Glomerular endothelial cell (primary cell): ENCODE measurements at places on chromosomes 5 and 9. TPM values are rescaled to one million over a fixed set of nuclear protein-coding genes. Genes with fewer than 3 reads are reported as not detected.

The EIF4E1B gene
- 0.06 TPM in 1 of 2 replicates, not detected in the other for total RNA-seq

The SPATA31E1 gene
- total RNA-seq, result not detected in 2 replicates

The TIFAB gene
- not detected in 2 replicates for total RNA-seq

The PRLR gene
- not detected in 2 replicates for total RNA-seq

The GRAMD2B gene
- 6.7 and 12.3 TPM in 2 replicates for total RNA-seq

The BARHL1 gene
- total RNA-seq, result not detected in 2 replicates

The AK1 gene
- total RNA-seq, result 80.6 and 88.4 TPM in 2 replicates

The FAM120A gene
- 79.5 and 99.2 TPM in 2 replicates for total RNA-seq

The ARHGEF39 gene
- 0.39 and 0.58 TPM in 2 replicates for total RNA-seq

The PDE8B gene
- 0.12 and 0.29 TPM in 2 replicates for total RNA-seq

The CETN3 gene
- 7.3 and 12.2 TPM in 2 replicates for total RNA-seq

The SPAG8 gene
- total RNA-seq, result 0.53 TPM in 1 of 2 replicates, not detected in the other

The PCDHGB4 gene
- 11.1 and 19.5 TPM in 2 replicates for total RNA-seq

GRCh38 chr9:17291766-17292165 lies 156.9 kb downstream of the CNTLN start:
- no peak for DNase-seq

- no peak for DNase-seq
Measured at GRCh38 chr9:89360465-89360864, 42.2 kb downstream of the SECISBP2 start.

DNA sequence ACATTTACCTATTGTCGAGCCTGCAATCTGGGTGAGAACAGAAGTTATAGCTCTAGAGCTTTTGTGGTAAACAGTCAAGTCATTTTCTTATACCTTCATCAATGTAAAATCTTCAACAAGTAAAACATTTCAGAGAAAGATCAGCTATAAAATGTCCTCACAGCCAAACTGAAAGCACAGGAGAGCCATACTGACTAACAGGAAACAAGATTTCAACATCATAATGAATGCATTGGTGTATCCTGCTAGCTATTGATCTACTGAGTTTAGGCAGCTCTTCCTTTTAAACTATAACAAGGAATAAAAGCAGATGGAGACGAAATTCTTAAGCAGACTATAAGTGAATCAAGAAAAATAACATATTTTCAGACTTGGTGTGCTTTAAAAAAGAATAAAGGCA lies 1522.9 kb upstream of the WWC1 start:
- no peak for DNase-seq

DNA sequence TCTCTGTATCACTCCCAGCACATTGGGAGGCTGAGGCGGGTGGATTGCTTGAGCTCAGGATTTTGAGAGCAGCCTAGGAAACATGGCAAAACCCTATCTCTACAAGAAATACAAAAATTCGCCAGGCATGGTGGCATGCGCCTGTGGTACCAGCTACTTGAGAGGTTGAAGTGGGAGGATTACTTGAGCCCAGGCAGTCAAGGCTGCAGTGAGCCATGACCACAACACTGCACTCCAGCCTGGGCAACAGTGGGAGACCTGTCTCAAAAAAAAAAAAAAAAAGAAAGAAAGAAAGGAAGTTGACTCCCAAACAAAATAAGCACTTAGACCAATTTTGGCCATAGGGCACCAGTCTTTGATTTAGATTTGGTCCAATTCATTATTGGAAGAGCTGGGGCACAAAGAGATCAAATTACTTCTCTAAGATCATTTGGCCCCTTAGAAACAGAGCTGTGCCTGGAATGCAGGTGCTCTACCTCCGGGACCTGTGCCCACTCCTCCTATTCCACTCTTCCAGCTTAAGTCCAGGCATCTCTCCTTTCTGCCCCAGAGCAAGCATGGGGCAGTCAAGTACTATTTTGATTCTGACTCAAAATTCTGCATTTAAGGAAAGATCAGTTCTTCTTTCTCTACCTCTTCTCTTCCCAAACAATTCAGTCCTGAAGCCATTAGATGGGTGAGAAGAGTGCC lies 59.0 kb downstream of the ALDH7A1 start:
- no peak for DNase-seq

DNA sequence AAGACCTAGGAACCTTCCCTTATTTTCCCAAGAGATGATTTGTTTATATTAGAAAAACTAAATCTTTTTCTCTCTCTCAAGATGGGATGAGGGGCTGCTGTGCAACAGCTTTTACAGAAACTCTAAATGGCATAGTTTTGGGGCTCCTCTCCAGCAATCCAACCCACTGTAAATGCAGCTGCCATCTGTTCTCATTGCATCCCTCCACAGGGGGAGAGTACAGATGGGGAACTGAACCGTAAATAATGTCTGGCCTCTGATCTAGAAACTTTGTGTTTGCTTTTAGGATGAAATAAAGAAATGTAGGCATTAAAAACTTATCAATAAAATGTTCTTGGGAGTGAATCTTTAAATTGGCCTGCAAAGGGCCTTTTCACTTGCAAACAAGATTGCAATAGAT lies 291.4 kb downstream of the MCTP1 start:
- DNase-seq, result no peak

DNA sequence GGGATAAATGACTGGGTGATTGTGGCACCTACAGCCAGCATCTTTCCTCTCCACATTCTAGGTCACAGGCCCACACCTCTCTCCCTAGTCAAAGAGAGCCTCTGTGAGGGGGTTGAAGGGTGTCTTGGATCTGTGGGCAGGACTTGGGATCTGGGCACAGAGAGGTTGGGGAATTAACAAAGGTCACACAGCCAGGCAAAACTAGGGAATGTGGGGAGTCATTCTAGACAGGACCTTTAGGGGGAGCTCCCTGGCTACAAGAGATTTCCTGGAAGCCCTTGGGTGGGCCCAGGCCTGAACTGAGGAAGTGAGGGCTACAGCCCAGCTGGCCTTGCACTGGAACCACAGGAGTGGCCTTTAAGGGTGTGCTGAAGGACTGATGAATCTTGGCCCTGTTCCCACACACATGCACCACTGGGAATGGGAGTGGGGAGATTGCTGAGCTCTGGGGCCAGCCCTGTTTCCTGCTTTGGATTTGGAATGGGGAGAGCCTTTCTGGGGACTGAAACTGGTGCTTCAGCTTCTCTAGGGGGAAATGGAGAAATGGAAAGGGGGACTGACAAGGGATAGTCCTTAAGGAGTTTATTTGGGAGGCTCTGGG lies 12.4 kb upstream of the CXXC5 start:
- peak; percentile 51 for DNase-seq

GRCh38 chr9:27967210-27967609 lies 393.9 kb upstream of the C9orf72 start:
- DNase-seq, result no peak

DNA sequence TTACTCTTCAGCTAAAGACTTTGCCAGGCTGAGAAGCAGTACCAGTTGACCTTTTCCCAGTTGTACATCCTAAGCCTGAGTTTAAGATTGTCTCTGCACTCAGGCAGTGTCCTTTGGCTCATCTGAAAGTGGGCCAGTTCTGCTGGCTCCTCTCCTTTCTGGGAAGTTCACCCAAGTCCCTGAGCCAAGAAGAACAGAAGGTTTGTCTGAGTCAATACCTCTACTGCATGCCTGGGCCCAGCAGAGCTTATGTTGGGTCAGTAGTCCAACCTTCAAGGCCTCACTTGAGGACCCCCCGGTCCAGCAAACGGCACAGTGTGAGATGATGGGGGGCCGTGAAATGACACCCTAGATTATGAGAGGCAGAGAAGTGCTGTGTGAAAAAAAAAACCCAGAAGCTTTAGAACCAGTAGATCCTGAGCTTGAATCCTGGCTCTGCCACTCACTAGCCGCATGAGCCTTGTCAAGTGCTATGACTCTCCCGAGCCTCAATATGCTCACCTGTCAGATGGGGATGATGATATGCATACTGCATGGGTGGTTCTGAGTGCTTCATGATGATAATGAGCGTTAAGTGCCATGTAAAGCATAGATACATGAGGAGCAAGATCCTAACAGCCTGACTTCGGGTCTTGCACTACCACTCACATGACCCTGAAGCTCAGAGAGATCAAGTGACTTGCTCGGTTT lies 156.0 kb downstream of the MACROH2A1 start:
- DNase-seq, result no peak

DNA sequence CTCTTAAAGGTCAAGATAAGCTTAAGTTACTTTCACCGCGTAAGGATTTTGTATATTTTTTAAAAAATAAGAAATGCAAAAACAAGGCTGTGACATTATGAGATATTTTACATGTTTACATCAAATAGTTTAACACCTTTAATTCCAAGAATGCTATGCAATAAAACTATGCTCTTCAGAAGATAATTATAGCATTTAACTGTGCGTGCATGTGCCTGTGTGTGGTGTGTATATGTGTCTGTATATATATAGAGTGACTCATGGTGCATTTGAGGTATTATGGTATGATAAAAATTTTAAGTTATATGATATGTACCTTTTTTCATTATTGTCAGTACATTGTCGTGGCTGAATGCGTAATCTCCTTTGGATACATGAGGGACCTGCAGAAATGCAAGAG lies 539.3 kb downstream of the PDE4D start:
- no peak for DNase-seq

GRCh38 chr9:116166713-116167112 lies 13.1 kb downstream of the PAPPA start:
- no peak for DNase-seq

- DNase-seq, result no peak
Measured at GRCh38 chr9:32877639-32878217, 94.4 kb downstream of the TMEM215 start.

DNA sequence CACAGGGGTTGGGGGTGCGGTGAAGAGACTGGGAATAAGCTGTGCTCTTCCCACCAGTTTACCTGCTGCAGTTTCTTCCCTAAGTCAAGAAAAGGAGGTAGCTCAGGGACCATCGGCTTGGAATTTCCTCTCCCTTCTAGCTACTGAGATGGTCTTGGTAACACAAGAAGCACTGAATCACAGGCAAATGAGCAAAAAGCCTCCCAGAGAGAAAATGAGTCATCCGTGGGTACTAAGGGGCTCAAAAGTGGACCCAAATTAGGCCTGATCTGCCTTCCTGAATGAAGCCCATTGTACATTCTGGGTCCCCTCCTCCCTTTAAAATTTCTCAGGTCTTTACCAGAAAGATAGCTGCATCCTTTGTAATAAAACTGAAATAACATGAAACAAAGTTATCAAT lies 49.9 kb downstream of the PTPN3 start:
- DNase-seq, result no peak

GRCh38 chr5:113663879-113664541 lies 150.5 kb downstream of the YTHDC2 start:
- no peak for DNase-seq

- DNase-seq, result no peak
Measured at GRCh38 chr5:168603746-168604145, 24.6 kb upstream of the PANK3 start.

- no peak for DNase-seq
Measured at GRCh38 chr5:19067741-19068140, 920.3 kb downstream of the CDH18 start.

DNA sequence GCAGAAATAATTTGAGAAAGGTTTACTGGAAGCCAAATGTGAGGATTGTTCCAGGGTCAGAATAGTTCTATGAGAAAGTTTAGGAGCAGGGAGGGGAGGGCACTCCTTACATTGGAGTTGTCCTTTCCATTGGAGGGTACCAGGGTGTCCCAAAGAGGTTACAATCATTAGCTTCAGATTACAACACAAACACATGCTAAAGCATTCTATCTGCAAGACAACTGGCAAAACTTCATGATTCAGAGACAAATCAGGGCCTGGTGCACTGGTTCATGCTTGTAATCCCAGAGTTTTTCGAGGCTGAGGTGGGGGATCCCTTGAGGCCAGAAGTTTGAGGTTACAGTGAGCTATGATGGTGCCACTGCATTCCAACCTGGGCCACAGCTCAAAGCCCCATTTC lies 51.8 kb downstream of the NSUN2 start:
- DNase-seq, result no peak

DNA sequence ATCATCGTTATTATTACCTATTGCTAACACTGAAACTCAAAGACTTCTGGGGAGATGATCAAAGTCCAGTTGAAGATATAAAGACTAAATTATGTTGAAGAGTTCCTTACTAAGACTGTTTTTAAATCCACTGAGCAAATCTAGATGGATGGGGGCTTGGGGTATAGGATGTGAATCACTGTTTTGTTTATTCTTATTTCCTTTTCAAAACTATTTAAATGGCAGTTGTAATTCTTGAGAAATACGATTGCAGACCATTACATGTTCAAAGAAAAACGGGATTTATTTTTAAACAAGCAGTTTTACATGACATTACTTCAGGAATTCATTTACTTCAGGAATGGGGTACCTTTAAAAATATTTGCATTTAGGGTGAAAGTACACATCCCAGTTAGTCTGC lies 4.3 kb downstream of the RASGRF2 start:
- DNase-seq, result no peak

GRCh38 chr5:149759563-149759962 lies 29.5 kb downstream of the PPARGC1B start:
- no peak for DNase-seq
